Stimulated activated CD8-positive, alpha-beta memory T cell treated with anti-CD3 and anti-CD28 coated beads, Interleukin-7, amount 100 ng/mL, for 4 hours (primary cell): ENCODE measurements at places on chromosomes 6 and 20.

GRCh38 chr20:33832103-33832804 is 21.1 kb downstream of the CHMP4B start:
- no peak for DNase-seq

GRCh38 chr20:34689486-34689885 is 12.6 kb upstream of the PIGU start:
- no peak for DNase-seq

- no peak for DNase-seq
Observed at GRCh38 chr20:13852306-13852705, 67.5 kb downstream of the NDUFAF5 start.

GRCh38 chr20:1912053-1912452 is 16.8 kb downstream of the SIRPA start:
- DNase-seq, result no peak

DNA sequence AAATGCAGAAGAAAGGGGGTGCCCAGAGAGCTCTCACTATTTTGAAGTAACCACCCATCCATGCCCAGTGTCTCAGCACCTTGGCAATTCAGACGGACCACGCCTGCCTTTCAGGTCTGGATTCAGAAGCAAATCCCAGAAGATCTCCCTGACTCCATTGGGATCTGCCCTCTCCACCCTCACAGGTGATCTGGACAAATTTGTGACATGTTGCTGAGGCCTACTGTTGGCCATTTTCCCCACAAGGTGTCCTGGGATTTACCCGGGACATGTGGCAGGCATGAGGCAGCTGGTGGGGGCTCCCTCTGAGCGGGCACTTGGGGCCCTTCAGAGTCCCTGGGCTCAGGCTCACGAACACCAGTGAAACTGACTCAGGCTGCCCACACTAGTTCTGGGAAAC is 51.9 kb upstream of the IYD start:
- DNase-seq, result no peak

- DNase-seq, result no peak
Observed at GRCh38 chr6:135385299-135385698, 112.2 kb downstream of the AHI1 start.

DNA sequence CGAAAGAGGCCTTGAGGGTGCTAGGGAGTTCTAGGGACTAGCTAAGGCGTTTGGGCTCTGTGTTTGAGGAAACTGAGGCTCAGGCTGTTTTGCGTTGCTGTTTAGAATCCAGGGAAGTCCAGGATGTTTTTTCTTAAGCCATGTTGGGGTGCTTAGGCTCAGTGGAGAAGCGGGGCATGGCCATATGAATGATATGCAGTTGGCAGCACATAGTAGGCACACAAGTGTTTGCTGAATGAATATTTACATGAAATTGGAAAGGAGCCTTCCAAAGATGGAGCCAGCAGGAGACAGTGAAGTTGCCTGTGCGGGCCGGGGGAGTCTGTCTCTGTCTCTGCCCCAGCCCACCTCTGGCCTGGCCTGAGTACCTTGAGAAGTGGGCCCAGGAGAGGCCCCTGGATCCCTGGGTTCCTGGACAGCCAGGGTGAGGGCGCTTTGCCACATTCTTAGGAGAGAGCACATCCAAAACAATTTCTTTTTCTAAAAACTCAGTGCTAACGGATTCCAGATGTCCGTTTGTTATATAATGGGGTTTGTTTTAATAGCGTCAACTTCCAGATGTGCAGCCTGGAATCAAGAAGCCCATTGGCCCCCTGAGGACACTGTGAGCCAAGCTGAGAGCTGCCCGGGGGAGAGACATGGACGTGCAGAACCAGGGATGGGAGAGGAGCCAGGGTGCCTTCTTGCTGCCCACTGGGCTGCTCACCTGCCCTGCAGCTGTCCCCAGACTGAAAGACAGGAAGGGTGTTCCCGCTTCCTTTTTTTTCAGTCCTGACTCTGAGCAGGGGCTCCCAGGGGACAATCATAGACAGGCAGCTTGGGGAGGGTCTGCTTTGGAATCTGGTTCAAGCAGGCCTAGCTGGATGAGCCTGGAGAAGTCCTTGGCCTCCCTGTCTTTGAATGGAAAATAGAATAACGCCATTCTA is 20.1 kb upstream of the EMILIN3 start:
- DNase-seq, result no peak

- DNase-seq, result no peak
Observed at GRCh38 chr20:36642136-36642535, 3.9 kb downstream of the SLA2 start.

GRCh38 chr6:90179190-90180169 is 117.2 kb downstream of the BACH2 start:
- DNase-seq, result no peak

GRCh38 chr20:4021906-4022305 is 6.5 kb upstream of the RNF24 start:
- no peak for DNase-seq

DNA sequence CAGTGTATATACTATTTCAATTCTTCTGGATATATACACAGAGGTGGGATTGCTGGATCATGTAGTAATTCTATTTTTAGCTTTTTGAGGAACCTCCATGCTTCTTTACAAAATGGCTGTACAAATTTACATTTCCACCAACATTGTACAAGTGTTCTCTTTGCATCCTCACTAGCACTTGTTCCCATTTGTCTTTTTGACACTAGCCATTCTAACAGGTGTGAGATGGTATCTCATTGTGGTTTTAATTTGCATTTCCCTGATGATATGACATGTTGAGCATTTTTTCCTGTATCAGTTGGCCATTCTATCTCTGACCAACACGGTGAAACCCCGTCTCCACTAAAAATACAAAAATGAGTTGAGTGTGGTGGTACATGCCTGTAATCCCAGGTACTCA is 68.1 kb upstream of the PMEPA1 start:
- DNase-seq, result no peak

DNA sequence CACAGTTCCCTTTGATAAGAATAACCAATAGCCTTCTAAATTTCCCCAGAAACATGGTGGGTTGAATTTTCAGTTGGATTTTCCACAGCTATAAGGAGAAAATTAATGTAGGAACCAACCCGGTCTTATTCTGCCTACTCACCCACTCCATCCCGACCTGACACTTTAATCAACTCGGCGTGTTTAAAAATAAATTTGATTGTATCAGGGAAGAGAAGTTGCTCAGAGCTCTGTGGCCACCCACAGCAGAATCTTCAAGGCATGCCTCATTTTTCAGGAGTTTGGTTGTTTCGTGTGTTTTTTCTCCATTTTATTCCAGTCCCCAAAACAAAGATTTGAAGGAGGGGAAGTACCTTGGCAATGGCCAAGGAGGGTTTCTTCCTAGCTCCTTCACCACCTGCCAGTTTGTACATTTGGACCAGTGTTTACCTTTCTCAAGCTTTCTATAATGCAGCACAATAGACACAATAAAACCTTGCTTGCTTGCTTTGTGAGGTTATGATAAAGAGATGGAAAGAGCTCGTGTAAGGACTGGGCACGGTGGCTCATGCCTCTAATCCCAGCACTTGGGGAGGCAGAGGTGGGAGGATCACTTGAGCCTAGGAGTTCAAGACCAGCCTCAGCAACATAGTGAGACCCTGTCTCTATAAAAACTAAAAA is 297.2 kb upstream of the JARID2 start:
- DNase-seq, result no peak

- no peak for DNase-seq
Observed at GRCh38 chr20:46977909-46978588, 83.4 kb downstream of the EYA2 start.

- DNase-seq, result no peak
Observed at GRCh38 chr6:129845696-129846095, 15.4 kb downstream of the TMEM244 start.

- no peak for DNase-seq
Observed at GRCh38 chr20:48957053-48957481, 35.6 kb downstream of the ARFGEF2 start.

- no peak for DNase-seq
Observed at GRCh38 chr6:107564589-107564951, 74.7 kb downstream of the SOBP start.

DNA sequence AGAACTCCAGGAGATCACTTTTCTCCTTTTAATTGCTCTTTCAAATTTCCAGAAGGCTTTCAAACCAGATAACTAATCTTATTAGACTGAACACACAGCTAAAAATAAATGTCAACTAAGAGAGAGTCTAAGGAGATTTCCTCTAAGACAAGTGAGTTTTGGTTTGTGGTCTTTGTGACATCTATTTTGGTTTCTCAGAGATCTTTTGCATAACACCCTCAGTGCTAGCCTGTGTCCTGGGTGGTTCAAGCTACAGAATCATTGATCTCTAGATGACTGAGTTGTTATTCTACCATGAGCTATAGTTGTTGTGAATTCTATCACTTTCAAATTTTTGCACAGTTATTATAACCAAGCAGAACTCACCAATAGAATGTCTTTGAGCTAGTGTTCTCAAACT is 49.1 kb upstream of the PLCB4 start:
- DNase-seq, result no peak

DNA sequence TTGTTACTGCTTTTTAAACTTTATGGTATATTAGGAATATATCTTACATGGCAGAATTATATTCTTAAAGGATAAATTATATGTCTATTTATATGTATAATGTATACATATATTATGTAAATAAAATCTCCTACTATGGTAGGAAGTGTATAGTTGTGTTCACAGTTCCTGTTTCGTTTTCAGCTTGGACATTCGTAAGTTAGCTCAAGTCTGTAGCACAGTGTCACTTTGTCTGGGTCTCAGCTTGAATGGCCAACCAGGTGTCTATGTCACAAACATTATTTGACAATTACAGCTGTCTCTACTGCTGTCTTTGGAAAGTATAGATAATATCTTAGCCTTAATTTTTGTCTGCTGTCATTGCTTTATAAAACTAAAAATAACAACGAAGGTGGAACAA is 303.9 kb downstream of the CDKAL1 start:
- no peak for DNase-seq

- no peak for DNase-seq
Observed at GRCh38 chr6:31871046-31871659, 7.6 kb downstream of the SLC44A4 start.

GRCh38 chr20:37347891-37348791 is 2.2 kb downstream of the SRC start:
- no peak for DNase-seq

GRCh38 chr6:3748208-3749066 is 3.1 kb downstream of the PXDC1 start:
- no peak for DNase-seq

GRCh38 chr6:13373488-13373886 is 45.1 kb upstream of the TBC1D7 start:
- no peak for DNase-seq

- DNase-seq, result no peak
Observed at GRCh38 chr20:47551841-47552240, 50.2 kb downstream of the NCOA3 start.

- no peak for DNase-seq
Observed at GRCh38 chr20:45752746-45753145, 30.6 kb downstream of the SPINT4 start.

- DNase-seq, result no peak
Observed at GRCh38 chr20:47785854-47786764, 828 bp upstream of the SULF2 start.

DNA sequence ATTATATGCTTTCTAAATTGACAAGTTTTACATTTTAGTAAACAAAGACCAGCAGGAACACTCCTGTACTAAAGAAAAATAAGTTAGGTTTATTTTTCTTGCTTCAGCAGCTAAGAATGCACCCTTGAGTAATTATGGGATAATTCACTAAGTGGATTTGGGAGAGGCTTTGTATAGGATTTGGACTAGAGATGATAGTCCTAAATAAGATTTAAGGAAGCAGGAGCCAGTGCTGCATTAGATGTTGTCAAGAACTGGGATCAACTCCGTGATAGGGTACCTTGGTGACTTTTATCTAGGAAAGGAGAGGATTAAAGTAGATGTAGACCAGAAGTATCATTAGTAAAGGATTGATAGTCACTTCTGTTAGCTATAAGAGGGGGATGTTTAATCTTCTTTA is 4.1 kb upstream of the C6orf141 start:
- DNase-seq, result no peak

- no peak for DNase-seq
Observed at GRCh38 chr6:17448165-17448564, 54.8 kb downstream of the CAP2 start.

- DNase-seq, result no peak
Observed at GRCh38 chr6:137200288-137200687, 18.9 kb downstream of the IFNGR1 start.

GRCh38 chr6:110355022-110355421 is 3.1 kb downstream of the METTL24 start:
- DNase-seq, result no peak

- DNase-seq, result no peak
Observed at GRCh38 chr6:55778705-55779104, 96.7 kb downstream of the BMP5 start.

DNA sequence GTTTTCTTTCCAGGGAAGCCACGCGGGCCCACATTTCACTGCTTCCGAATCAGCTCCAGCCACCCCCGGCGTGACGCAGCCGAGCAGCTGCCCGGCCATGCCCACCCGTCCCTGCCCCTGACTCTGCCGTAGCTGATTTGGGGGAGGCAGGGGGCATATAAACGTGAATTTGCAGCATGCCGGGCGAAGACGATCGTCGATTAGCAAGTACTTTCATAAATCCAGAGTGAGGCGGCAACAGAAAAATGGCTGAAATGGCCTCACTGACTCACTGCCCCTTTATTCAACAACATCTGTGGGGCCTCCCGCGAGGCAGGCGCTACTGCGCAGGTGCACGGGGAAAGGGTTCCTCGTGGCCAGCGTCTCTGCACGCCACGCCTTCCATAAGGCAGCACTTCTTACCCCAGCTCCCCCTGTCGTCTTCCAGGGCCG is 118.0 kb downstream of the DLL1 start:
- DNase-seq, result no peak

GRCh38 chr6:6317825-6318733 is 2.4 kb downstream of the F13A1 start:
- DNase-seq, result no peak

DNA sequence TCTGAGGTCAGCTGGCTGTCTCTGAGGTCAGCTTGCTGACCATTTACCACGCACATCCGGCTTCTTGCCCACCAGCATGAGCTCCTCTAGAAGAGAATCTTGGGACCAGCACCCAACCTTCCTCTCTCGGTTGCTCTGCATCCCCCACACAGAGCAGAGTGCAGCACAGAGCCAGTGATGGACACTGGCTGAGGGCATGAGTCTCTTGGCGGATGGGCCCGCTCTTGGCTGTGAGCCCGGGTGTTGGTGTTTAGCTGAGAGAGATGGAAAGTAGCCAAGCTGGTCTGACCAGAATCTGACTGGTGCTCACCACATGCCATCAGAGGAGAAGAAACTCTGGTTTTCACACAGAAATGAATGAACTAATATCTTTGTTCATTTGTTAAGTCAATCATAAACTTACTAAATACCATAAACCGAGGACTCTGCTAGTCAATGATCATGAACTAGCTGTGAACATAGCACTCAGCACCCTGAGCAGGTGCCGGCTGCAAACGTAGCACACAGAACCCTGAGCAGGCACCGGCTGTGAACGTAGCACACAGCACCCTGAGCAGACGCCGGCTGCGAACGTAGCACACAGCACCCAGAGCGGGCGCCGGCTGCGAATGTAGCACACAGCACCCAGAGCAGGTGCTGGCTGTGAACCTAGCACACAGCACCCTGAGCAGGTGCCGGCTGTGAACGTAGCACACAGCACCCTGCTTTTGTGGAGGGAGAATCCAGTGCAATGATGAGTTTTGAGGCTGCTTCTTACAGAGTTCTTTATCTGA is 10.4 kb upstream of the THBS2 start:
- DNase-seq, result no peak

GRCh38 chr20:21874127-21874526 is 168.7 kb downstream of the PAX1 start:
- DNase-seq, result no peak

GRCh38 chr20:6122873-6123648 is at the start of gene FERMT1:
FERMT1 (minus strand) TSS chr20:6123030; CDS start chr20:6119554, 3,476 bp downstream.
- no peak for DNase-seq

GRCh38 chr6:50846852-50847155 is 28.1 kb downstream of the TFAP2B start:
- DNase-seq, result no peak
